ENCODE measurements at places on chromosomes 3 and 15. TPM values are rescaled to one million over a fixed set of nuclear protein-coding genes. Genes with fewer than 3 reads are reported as not detected.
A peak's percentile ranks its signal among the peaks of the same experiment; 100 is the strongest.

The KY gene
- 0.21 TPM for total RNA-seq

The LDHAL6B gene
- not detected for total RNA-seq

The CACNA2D2 gene
- 7.8 TPM for total RNA-seq

The SLCO3A1 gene
- total RNA-seq, result 47.7 TPM

The SV2B gene
- total RNA-seq, result 1.8 TPM

DNA sequence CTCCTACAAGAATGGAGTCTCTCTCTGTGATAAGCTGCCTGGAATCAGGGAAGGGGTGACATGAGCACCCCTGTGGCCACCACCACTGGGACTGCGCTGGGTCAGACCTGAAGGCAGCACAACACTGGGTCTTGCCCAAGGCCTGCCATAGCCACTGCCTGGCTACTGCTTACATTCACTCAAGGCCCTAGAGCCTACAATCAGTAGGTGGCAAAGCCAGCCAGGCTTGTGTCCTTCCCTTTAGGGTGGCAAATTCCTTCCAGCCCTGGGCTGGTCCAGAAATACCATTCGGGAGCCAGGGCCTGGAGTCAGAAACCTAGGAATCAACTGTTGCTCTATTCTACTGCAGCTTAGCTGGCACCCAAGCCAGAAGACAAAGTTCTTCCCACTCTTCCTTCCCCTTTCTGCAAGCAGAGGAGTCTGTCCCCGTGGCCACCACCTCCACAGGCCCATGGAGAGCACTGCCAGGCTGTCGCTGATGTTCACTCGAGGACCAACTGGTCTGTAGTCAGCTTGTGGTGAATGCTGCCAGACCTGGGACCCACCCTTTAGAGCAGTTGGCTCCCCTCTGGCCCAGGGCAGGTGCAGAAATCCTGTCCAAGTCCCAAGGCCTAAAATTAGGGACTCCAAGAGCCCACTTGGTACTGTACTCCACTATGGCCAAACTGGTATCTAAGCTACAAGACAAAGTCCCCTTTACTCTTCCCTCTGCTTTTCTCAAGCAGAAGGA, 307.4 kb downstream of the THSD4 start:
- DNase-seq, result no peak

GRCh38 chr3:53229171-53229570, 26.7 kb downstream of the TKT start:
- no peak for DNase-seq

- no peak for DNase-seq
These were observed 6.0 kb downstream of the GHRL start for GRCh38 chr3:10286596-10287295.

- no peak for DNase-seq
These were observed 47.6 kb downstream of the PHLDB2 start for GRCh38 chr3:111906656-111907055.

GRCh38 chr15:63079947-63080626, 37.5 kb downstream of the TPM1 start:
- DNase-seq, result no peak

DNA sequence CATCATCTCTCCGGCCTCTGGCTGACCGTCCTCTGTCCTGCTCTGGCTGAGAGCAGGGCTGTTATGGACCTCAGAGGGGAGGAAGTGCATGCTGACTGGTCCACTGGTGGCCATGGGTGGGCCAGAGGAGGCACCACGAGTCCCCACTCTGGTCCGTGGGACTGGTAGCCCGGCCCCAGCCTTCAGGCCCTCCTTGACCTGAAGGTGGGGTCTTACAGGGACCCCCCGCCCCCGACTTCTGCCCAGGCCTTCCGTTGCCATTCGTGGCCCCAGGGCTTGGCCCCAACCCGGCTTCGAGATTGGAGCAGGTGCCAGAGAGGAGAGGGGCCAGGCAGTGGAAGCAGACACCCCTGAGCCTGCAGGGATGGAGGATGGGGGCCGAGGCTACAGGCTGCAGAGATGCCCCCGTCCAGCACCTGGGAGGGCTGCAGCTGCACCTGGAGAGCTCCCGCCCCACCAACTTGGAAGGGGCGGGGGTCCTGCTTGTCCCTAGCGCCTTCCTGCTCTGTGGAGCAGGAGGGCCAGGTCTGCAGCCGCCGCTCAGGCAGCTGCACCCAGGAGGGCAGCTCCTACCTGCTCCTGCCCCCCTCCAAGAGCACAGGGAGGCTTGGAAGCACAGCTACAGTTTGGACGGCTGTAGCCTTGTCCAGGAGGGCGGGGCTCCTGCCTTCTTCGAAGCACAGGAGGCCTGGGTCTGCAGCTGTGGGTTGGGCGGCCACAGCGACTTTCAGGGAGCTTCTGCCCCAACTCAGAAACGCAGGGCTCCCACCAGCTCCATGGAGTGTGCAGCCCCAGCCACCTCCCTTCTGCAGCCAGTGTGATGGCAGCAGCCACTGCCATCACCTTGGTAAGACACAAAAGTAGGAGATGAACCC, 142.5 kb downstream of the KLF13 start:
- DNase-seq, result no peak

GRCh38 chr3:118986734-118987133, 47.9 kb downstream of the IGSF11 start:
- no peak for DNase-seq

DNA sequence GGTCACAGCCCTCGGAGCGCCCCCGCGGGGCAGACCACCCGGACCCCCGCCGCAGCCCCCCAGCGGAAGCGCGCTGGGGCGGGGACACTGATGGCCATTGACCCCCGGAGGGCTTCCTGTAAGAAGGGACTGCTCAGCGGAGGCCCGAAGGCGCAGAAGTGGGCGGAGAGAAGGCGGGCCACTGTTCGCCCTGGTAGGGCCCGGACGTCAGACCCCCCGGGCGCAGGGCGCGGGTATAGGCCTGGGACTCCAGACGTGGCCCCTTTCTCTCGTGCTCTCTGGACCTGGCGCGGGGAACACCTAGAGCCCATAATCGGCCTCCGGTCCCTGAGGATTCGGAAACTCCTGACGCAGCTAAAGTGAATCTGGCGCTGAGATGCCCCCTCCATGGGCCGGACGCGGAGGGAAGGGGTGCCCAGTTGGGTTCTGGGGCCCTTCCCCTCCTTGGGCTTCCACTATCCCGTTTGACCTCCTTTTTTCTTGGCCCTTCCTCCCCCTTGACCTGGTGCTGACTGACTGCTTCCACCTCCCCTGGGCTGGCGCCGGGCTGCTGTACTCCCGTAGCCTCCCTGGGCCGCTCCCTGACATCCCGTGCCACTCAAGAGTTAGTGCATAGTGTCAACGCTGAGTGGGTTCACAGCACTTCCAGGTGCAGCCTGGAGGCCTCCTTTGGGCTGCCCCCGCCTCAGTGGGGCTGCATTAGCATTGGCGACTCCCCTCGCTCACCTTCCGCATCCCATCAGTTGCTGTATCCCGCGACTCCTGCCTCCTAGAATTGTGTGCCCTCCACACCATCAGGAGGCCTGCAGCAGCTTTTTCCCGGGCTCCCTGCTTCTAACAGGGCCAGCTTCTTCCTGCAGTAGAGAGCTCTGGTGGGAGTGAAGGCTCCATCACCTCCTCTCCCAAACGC, 694 bp downstream of the ABTB1 start:
- peak; percentile 74 for DNase-seq

DNA sequence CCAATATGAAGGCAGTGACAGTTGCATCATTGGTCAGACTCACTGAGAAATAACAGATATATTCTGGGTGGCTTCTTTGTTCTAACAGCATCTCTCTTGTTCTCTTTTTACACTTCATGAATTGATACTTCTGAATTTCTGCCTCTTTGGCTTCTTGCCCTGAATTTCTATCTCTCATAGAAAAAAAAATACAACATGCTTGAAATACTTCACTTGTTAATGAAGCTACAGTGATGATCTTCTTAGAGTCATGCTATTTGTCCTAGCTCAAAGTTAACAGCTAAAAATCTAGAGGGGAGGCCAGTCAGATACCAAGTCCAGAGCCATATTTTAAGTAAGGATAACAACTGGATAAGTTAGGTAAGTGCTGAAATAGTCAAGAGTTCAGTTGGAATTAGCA, 597.2 kb upstream of the AGTR1 start:
- no peak for DNase-seq

DNA sequence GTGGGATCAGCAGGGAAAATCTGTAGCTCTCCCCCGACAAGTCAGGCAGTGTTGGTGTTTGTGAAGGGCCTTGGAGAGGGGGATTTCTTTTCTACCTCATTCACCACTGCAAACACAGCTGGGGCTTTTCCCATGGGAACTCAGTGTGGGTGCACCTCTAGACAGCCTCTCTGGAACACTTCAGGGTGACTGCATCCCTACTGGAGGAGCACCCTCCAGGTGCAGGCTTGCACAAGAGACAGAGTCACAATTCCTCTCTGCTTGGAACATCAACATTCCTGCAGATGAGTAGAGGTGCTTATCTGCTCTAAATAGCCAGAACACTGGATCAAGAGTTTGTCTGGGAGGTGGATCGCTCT, 72.7 kb upstream of the AKAP13 start:
- no peak for DNase-seq
